ENCODE measurements at places on chromosomes 2 and 18.

- peak; percentile 53 for DNase-seq
Observed at GRCh38 chr2:219142329-219142728, 18.3 kb downstream of the NHEJ1 start.

DNA sequence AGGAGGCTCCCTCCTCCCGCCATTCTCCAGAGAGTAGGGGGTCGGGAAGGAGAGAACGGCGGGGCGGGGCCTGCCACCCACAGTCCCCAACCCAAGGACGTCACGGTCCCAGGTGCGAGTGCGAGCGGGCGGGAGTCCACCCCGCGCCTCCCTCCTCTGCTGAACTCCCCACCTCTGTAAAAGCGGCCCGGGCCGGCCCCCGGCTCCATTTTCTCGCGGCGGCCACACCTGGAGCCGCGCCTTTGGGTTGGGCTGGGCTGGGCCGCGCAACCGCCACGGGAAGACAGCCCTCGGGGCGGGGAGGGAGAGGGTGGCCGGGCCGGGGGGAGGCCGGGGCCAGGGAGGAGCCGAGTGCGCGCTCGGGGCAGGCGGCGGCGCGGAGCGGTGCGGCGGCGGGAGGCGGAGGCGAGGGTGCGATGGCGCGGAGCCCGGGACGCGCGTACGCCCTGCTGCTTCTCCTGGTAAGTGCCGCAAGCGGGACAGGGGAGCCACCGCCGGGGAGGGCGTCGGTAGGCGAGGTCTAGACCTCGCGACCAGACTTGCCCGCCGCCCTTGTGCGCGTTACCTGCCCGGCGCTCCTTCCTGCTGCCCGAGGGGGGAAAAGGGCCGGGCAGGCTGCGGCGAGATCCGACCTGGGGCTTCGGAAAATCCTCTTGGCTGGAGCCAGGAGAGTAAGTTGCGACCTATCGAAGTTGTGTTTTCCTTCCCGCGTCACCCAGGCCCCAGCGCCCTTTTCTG is at the start of gene DSG2:
TSS of gene DSG2 (plus strand) at position 342 of the 738 bp plus-strand sequence. CDS start at position 417, 75 bp downstream.
- DNase-seq = peak; percentile 73

DNA sequence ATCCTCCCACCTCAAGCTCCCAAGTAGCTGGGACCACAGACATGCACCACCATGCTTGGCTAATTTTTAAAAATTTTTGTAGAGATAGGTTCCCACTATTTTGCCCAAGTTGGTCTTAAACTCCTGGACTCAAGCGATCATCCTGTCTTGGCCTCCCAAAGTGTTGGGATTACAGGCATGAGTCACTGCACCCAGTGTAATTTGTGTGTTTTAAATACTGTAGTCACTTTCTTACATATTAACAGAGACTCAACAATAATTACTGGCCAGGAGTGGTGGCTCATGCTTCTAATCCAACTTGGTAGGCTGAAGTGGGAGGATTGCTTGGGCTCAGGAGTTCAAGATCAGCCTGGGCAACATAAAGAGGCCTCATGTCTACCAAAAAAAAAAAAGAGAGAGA is 293.0 kb downstream of the RDH14 start:
- no peak for DNase-seq

DNA sequence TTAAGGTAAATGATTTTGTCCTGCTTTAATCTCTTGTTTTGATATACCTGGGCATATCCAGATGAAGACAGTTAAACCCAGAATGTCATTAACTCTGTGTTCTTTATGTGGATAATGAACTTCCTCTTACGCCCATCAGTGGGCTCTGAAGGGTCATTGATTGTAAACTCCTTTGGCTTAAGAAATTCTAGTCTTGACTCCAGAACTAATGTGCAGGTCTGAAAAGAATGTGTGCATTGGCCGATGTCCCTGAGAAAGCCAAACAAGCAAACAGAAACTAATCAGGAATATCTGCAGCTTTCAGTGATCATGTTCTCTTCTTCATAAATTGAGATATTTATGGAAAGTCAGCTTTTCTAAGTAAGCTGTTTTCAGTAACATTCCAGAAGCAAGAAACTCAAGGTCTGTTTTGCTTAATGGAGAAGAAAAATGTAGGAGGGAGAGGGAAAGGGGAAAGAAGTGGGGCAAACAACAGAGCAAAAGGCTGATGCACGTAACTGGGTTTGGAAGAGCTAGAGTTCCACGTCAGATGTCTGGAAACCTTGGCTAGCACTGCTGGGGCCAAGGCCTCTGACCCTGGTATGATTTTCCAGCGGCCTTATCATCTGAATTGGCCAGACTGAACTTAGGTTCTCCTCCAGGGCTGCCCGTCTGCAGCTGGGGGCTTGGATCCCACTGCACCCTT is 61.3 kb upstream of the FHL2 start:
- DNase-seq = no peak

DNA sequence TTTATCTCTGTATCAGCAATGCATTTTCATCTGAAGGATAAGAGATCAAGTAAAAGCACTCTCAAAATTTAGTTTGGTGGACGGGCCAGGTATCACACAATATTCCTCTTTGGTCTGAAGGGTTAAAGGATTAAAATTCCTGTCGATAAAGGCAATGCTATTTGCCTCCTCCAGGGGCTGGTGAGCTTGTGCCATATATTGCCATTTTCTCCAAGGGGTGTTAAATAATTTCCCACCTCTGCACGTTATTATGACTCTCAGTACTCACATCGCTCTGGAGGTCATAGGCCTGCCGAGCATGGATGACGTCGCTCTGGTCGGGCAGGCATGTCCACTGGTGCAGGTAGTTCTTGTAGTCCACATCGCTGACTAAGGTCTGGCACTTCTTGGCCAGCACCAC is 94.2 kb downstream of the NEB start:
- no peak for DNase-seq

- DNase-seq = no peak
Observed at GRCh38 chr18:68181956-68182355, 533.0 kb downstream of the TMX3 start.

DNA sequence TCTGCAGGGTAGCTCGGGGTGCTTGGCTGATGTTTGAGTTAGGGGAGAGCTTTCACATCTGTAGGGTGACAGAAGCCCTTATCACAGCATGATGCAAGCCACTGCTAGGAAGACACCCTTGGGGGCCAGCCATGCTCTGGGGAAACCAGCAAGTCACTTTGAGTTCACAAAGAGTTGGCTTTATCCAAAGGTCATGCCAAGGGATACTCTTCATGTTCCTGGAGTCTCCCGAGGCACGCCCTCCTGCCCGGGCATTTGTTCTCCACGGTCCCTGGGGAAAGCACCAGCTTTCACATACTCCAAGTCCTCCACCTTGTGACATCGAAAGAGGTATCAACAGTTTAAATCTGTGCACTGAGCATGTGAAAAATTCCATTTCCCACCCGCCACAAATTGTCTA is 227.7 kb downstream of the VAPA start:
- DNase-seq = no peak

DNA sequence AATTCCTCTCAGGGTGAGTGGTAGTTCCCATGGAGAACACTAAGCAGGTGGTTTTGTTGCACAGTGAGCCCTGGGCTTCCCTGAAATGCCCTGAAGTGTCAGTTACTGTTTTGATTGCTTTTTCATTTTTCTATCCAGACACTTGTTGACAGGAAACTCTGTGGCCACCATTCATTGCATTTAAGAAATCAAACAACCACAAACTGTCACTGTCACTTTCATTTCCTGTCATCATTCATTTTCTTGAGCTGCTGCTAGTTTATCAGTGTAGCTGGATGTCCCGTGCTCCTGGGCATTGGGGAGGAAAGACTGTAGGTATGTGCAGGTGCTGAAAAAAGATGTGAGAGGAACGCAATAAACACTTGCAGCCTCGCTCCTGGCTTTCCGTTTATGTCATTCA is 891.6 kb upstream of the ZEB2 start:
- no peak for DNase-seq

GRCh38 chr2:1854729-1855547 is 110.6 kb upstream of the PXDN start:
- DNase-seq = peak; percentile 59

DNA sequence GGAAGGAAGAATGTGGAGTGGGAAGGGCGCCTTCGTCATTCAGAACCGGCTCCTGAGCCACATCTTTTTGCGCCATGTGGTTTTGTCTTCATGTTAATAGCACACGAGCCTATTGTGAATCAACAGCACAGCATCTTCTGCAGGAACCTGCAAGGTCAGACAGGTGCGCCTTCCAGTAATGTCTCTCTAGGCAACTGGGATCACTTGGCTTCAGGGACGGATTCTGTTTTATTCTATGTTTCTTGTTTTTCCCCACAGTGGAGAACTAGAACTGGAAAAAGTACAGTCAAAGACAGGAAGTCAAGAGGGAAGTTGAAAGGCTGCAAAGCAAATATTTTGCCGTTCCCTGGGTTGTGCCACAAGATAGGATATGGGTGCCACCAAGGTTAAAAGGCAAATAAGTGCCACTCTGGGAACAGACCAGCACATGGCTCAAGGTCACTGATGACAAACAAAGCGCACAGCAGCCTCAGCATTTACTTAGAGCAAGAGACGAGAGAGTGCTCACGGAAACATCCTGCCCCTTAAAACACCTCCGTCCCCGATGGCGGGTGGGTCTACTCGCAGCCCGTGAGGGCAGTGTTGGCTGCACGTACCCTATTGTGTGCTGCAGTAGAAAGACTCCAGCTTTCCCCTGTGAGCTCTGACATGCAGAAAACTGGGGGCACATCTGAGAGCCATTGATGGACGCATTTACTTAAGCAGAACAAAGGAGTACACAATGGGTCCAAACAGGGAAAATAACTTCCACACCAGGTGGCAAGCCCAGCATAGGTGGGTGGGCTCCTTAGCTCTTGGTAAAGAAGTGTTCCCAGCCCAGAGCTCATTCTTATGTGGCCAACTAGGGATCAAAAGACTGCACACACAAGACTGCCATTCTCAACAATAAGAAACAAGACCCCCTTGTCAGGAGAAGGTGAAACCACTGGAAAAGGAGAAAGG is 107.2 kb upstream of the PARD3B start:
- DNase-seq = no peak

DNA sequence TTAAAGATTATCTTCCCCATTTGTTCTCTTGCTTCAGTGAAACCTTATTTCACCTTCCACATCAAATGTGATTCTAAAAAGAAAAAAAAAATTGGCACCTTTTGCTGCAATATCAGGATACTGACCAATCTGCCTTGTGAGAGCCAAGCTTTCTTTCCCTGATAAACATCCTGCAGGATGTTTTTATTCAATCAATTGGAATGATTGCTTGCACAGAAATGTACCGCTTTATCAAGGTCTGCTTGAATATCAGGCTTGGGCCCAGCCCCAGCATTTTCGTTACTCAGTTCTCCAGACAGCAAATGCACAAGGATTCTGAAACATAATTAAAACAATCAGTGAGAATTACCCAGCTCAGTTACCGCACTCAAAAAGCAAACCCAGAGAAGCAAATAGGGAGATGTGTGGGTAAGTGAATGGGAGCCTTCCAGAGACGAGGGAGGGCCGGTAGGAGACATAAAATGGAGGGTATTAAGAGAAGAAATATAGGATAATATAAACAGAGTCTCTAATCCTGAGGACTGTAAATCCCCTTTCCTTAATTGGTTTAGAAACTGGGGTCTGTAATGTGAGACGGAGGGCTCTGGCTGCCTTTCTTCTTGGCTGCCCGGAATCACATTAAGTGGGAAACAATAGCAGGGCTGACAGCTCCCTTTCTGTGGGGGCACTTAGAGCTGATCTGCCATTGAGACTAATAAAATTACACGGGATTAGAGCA is 291.8 kb downstream of the ICOS start:
- DNase-seq = no peak

GRCh38 chr2:104408266-104408665 is 445.6 kb upstream of the POU3F3 start:
- DNase-seq = no peak

- peak; percentile 53 for DNase-seq
Observed at GRCh38 chr2:190408538-190409271, 550 bp downstream of the MFSD6 start.

All from left hindlimb (tissue), 1 donor.